ENCODE measurements at places on chromosomes 5 and 9.

GRCh38 chr5:123142206-123142915, 53.3 kb downstream of the PRDM6 start:
- no peak for DNase-seq

DNA sequence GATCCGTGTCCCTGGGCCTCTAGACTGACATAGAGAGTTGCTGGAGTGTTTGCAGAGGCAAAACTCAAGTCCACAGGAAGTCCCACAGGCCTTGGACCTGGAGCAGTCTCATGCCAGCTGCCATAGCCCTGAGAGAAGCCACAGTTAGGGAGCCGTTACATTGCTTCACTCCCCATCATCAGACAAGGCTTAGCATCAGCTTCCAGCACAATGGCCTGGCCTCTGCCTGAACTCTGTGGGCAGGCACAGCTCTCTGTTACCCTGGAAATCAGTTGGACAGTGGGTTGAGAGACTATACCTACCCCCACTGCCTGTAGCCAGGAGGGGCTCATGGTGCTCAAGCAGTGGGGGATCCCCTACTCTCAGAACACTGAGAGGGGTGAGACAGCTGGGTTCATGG, 16.2 kb upstream of the C9orf72 start:
- DNase-seq: no peak

DNA sequence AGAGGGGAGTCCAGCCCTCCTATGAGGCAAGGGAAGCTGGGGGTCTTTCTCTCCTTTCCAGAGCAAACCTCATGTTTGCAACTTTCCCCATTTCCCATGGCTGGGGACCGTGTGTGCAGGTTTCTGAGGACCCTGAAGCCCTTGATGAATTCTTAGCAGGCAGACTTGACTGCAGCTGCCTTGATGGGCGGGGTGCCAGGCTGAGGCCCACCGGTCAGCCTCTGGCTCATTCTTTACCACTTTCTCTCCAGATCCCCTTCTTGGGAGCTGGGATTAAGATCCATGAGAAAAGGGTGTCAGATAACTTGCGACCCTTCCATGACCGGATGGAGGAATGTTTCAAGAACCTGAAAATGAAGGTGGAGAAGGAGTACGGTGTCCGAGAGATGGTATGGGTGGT, 30.0 kb upstream of the FOXI1 start:
- no peak for DNase-seq

GRCh38 chr9:87670572-87671264, 55.2 kb upstream of the CTSL start:
- no peak for DNase-seq

DNA sequence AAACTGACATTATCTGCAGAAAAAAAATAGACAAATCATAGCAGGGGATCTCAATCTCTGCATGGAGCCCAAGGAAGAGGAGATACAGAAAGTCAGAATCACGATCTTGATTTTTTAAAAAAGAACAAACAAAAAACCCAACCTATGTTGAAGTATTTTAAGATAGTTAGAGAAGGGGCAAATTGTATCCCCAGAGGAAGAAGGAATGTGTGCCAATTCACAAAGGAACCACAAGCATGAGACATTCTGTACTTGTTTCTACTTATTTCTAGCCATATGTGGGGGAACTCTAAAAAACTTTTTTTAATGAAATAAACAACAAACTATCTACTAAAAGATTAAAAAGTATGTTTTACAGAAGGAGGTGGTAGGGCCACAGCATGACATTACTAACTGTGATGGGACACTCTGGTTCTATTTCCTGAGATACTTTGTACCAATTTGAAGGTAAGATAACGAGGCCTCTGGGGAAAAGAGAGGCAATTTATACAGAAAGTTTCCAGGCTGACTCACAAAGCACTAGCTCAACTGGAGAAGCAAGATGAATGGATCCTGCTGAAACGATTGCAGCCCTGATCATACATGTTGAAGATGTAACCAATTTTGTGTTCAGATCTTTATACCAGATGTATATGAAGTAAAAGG, 22.5 kb downstream of the RANBP3L start:
- no peak for DNase-seq

DNA sequence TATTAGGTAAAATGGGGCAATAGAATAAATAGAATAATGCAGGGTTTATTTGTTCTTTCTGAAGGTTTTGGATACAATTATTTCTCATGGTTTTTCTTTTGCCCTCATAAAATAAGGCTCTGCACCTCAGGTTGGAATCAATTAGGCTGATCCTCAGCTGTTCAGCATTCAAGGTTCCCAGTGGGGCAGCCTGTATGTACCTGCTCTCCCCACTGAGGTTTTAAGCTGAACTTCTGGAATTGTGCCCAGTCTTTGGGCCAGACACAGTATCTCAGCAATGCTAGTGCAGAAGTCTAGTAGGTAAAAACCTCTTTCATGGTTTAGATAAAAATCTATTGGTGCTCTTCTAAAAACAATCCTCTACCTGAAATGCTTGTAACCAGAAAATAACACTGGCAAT, 98.0 kb downstream of the EDIL3 start:
- no peak for DNase-seq

All from NCI-H774 (cell line).